ENCODE measurements at places on chromosomes 1 and 21.

DNA sequence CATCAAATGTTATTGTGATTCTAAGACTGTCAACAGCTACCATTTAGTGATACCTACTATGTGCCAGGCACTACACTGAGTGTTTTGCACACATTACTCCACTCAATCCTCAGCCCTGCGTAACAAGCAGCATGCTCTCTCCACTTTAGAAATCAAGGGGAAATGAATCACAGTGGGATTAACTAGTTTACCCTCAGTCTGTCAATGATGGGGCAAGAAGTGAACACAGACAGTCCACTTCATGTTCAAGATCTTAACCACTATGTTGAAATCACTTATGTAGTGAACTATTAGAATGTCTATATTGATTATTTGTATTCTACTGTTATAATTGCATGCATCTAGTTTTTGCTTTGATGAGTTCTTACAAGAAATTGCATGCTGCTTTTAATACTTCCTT, 165.3 kb downstream of the LTN1 start:
- H3K27me3 ChIP-seq, result no peaks in the 10 kb centered on the region
- no peak overlapping the region for H3K27ac ChIP-seq
- no peaks in the 10 kb centered on the region for H3K36me3 ChIP-seq
- no peak overlapping the region for H3K4me3 ChIP-seq
- H3K4me1 ChIP-seq, result peaks cover 8% of the 10 kb centered on the region

DNA sequence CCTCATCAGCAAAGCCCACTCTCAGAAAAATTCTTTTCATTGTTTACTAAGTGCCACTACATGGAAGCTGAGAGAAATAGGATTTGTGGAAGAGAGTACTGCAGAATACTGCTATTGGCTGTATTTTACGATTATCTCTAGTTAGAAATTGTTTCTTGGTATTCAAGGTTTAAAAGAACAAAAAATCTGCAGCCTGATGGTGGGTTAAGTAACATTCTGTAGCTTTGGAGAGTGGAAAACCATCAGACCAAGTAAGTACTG, 27.3 kb downstream of the PTTG1IP start:
- H3K4me3 ChIP-seq, result peak overlapping the region; percentile 80
- peak overlapping the region; percentile 58 for H3K27ac ChIP-seq
- peaks cover 3% of the 10 kb centered on the region for H3K36me3 ChIP-seq

DNA sequence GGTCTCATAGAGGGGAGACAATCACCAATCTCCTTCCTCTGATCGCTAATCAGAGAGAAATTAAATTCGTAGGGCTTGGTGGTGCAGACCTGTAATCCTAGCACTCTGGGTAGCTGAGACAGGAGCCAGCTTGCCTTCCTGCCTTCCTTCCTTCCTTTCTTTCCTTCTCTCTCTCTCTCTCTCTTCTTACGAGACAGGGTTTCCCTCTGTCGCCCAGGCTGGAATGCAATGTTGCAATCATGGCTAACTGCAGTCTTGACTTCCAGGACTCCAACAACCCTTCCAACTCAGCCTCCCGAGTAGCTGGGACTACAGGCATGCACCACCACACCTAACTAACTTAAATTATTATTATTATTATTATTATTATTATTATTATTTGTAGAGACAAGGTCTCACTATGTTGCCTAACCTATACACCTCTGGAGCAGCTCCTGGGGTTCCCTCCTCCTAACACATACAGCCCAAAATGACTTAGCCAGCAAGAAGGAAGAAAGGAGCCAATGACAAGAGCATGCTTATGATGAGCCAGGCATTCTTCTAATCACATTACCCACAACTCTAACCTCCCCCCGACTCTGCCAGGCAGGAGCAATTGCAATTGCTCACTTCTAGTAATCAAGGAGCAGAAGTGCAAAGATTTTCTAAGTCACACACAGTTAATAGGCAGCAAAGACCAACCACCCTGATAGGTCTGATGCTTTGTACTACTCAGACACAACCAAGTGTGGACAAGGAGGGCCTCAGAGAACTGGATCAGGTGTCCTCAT, 105.4 kb upstream of the F3 start:
- H3K4me3 ChIP-seq, result no peak overlapping the region
- no peaks in the 10 kb centered on the region for H3K4me1 ChIP-seq
- no peak for DNase-seq
- no peaks in the 10 kb centered on the region for H3K36me3 ChIP-seq
- no peaks in the 10 kb centered on the region for H3K27me3 ChIP-seq

DNA sequence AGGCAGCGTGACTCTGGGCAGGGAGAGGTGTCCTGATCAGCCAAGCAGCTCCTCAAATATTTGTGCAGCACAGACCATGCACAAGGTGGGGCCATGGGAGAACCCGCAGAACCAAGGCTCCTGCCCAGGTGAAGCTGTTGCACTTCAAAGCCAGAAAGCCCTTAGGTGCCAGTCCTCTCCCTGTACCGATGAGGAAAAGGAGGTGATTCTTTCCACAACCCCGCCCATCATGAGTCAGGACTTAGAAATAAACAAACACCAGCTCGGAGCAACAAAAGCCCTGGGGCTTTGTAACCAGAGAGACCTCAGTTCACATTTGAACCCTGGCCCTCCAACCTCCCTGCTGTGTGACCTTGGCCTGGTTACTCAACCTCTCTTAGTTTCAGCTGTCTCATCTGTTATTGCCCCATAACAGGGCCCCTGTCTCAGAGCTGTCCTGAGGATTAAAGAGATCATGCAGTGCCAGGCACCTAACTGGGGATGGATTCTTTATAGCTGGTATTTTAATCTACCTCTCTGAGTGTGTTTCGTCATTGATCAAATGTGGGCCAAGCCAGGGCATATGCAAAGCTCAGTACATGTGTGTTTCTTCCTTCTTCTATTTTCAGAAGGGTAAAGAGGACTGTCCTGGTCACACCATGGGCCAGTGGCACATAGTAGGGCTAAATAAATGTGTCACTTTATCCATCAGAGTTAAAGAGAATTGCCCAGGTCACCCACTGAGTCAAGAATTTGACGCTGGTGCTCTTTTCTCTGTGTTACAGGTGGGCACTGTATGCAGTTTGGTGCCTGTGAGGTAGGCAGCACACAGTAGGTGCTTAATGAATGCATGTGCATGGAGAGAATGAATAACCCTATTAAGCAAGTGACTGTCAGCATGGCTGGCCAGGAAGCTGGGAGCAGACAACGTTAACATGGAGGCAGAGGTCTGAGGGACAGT, 1.4 kb downstream of the LDLRAD1 start:
- no peak for DNase-seq
- no peaks in the 10 kb centered on the region for H3K36me3 ChIP-seq
- no peak overlapping the region for H3K27ac ChIP-seq

GRCh38 chr1:238233966-238234365, 343.2 kb upstream of the ZP4 start:
- no peaks in the 10 kb centered on the region for H3K27me3 ChIP-seq
- H3K27ac ChIP-seq, result no peak overlapping the region
- no peak for DNase-seq
- no peaks in the 10 kb centered on the region for H3K4me1 ChIP-seq
- no peak overlapping the region for H3K4me3 ChIP-seq

- H3K27ac ChIP-seq, result no peak overlapping the region
- no peak for DNase-seq
- no peaks in the 10 kb centered on the region for H3K36me3 ChIP-seq
- peaks cover 10% of the 10 kb centered on the region for H3K4me1 ChIP-seq
- no peaks in the 10 kb centered on the region for H3K27me3 ChIP-seq
These were observed 4.8 kb upstream of the ATP1A1 start for GRCh38 chr1:116368241-116368640.

GRCh38 chr1:151898519-151898991, 10.8 kb downstream of the THEM4 start:
- H3K27ac ChIP-seq, result peak overlapping the region; percentile 94
- H3K4me3 ChIP-seq, result peak overlapping the region; percentile 81
- H3K4me1 ChIP-seq, result peaks cover 67% of the 10 kb centered on the region
- no peaks in the 10 kb centered on the region for H3K27me3 ChIP-seq
- H3K36me3 ChIP-seq, result peaks cover 55% of the 10 kb centered on the region

DNA sequence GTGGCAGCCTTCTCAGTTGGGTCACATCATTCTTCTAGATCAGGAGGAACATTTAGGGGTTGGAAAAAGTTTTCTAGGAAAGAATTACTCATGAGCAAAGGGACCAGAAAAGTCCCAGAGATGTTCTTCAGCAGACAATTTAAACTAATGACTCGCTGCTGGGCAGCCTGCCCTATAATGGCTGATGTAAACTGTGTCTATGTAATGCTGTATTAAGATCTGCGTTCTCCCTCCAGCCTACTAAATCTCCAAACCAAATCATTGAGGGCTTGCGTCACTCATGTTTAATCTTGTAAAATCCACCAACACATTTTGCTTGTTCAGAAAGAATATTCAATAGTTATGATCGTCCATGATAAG, 92.1 kb downstream of the LRRC8C start:
- no peak for DNase-seq
- H3K4me1 ChIP-seq, result peaks cover 75% of the 10 kb centered on the region
- H3K4me3 ChIP-seq, result no peak overlapping the region
- H3K27me3 ChIP-seq, result no peaks in the 10 kb centered on the region
- H3K36me3 ChIP-seq, result peaks cover 3% of the 10 kb centered on the region
